ENCODE measurements at places on chromosomes 3 and 15.

DNA sequence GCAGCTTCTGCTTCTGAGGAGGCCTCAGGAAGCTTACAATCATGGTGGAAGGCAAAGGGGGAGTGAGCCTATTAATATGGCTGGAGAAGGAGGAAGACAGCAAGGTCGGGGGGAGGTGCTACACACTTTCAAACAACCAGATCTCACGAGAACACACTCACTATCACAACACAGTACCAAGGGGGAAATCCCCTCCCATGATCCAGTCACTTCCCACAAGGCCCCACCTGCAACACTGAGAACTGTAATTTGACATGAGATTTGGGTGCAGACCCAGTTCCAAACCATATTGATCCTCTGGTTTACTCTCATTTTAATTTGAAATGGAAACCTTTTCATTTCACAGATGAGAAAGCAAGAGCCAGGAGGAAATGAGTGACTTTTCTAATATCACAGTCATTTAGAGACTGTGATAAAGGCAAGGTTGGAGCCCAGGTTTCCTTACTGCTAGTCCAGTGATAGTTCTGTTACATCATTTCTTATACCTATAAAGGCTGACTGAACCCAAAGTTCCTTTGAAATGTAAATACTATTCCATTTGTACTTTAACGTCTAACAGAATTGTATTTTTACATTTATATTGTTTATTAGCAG is 105.8 kb upstream of the GAP43 start:
- DNase-seq = no peak

DNA sequence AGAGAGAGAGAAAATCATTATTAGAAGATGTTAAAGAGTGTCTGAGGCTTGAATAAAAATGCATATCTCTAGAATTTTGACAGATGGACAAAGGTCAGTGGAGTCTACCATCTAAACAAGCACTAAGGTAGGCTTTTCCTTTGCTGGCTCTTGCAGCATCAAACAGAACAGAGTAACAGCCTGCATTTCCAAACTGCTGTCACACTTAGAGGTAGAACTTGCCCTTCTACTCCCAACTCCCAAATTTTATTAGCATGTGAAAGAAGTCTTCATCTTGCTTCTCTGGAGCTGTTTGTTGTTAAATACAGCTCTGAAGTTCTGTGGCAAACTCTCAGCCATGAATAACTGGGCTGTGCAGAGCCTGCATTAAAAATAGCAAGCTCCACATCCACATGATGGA is 4.1 kb upstream of the MB21D2 start:
- no peak for DNase-seq

- DNase-seq = no peak
Observed at GRCh38 chr15:81043281-81043934, 42.7 kb downstream of the TLNRD1 start.

- DNase-seq = peak; percentile 60
Observed at GRCh38 chr3:57706462-57706861, 13.6 kb upstream of the DENND6A start.

GRCh38 chr15:66842710-66843441 is 140.8 kb downstream of the SMAD6 start:
- DNase-seq = peak; percentile 75

DNA sequence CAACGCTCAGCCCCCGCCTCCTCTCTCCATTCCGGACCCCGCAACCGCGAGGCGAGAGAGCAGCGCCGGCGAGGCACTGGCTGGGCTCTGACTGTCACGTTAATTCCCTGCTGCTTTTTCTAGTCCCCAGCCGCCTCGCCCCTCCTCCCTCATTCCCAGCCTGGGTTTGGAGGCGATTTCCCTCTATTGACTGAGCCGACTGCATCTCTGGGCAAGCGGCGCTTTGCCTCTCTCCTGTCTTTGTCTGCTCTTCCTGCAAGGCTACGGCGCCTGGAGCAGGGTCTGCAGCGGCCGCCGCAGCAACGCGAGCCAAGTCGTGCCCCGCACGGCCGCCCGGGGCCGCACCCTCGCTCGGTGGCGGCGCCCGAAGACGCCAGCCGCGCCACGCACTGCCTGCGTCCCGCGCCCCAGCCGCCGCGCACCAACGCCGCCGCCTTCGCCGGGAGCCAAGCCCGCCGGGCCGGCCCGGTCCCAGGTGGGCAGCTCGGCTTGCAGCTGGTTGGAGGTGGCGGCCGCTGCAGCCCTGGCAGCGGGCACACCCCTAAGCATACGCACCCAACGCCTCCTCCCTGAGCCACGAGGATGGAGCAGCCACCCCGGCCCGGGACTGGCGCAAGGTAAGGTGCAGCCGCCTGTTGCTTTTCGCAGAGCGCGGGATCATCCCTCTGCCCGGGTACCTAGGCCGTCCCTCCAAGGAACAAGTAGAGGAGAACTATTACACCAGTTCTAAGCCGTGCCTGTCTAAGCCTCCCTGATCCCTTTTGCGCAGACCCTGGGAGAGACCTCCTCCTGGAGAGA is at the start of gene LRRC3B:
Gene LRRC3B (plus strand): TSS at position 152 of the 798 bp plus-strand sequence. CDS start 86,901 bp downstream, outside the sequence.
- no peak for DNase-seq
